ENCODE measurements at places on chromosomes 4 and X.
A peak's percentile ranks its signal among the peaks of the same experiment; 100 is the strongest.

GRCh38 chrX:274904-275475 is 6.2 kb upstream of the PLCXD1 start:
- DNase-seq, result no peak

- DNase-seq, result no peak
Measured at GRCh38 chr4:168833881-168834280, 176.2 kb downstream of the CBR4 start.

DNA sequence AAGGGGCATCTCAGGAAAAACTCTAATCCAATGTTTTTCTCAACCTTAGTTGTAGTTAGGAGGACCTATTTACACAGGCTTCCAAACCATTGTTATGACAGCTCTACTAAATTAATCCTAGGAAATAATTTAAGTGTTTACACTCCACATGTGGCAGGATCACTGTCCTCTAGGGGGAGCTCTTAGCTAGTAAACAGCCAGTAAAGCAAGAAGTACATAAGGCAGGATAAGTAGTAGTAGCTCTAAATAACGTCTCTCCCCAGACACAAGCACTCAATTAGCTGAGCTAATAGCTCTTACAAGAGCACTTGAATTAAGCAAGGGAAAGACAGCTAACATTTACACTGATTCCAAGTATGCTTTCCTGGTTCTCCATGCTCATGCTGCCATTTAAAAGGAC is 37.3 kb downstream of the NUDT11 start:
- peak; percentile 29 for DNase-seq

GRCh38 chrX:129769467-129770154 is 10.1 kb upstream of the SASH3 start:
- peak; percentile 87 for DNase-seq

DNA sequence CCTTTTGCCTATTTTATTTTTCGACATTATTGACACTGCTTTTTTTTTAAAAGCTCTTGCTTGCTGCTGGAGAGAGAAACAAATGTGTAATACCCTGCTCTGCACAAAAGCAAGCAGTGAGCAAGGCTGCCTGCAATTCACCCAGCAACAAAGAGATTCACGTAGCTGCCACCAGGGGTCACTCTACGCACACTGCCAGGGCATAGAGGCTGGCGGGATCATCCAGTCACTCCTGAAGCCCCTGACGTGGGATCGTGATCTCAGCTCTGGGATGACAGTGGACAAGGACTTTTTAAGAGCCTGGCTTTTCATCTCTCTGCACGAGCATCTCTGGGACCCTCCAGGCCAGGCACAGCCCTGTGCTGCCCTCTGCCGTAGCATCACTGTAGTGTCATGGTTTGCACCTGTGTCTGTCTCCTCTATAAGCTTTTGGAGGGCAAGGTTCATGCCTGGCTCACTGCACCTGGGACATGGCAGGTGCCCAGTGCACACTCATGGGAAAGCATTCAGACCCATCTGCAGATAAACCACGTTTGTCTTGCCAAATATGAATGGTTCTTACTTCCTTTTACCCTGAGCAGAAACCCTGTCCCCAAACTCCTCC is 19.8 kb downstream of the C4orf50 start:
- peak; percentile 60 for DNase-seq

GRCh38 chrX:132776486-132777210 is 181.8 kb downstream of the HS6ST2 start:
- DNase-seq, result no peak

GRCh38 chr4:85995361-85995760 is 364.5 kb downstream of the MAPK10 start:
- DNase-seq, result no peak

DNA sequence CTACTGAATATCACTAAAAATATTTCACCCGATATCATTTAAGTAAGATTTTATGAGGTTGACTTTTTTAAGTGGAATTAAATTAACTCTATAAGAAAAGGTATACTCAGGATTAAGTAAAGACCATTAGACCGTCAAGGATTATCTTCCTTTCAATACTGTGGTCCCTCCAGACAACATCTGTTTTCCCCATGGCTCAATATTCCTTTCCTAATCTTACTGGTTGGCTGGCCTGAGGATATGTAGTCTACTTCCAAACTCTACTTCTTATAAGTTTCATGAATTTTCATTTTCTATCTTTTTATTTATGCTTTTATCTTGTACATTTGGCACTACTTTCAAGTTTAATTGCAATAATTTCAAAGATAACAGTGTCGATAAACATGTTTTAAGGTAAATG is 725.4 kb downstream of the PCDH7 start:
- no peak for DNase-seq

DNA sequence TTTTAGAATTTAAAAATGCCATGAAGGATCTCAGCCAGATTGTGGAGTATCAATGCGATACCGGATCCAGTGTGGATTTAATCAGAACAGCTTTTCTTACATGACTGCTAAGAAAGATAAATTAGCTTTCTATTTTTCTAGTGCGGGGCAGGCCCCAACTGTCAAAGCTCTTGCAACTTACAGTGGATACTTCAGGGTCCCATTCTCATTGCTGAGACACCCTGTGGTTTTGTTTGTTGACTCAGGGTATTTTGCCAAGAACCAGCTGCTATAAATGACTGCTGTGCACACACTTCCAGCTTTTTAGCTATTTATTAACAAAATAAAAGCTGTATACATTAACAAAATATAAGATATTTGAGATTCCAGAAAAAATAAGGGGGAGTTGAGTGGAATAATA is 166.4 kb downstream of the DCLK2 start:
- DNase-seq, result no peak

DNA sequence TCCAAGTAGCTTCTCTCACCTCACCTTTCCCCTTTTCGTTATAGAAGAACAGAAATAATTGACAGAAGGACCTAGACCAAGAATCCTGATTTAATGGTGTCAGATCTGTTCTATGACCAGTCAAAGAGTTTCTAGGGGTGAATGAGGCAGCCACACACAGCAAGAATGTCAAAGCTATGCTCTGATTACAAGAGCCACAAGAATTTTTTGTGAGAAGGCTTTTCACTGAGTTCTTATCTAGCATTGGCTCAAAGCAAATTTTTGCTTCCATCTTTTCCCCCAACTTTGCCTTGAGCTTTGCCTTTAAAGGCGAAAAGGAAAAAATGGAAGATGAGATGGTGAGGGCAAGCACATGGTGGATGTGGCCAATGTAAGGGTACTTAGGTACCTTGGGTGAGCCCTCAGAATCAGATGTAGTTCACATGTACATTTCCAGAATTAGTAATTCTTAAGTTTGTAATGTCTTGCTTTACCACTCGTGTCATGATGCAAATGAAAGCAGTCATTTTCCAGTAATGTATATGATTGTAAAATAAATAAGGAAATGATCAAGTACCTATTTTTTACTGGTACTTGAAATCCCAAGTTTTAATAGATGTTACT is 23.5 kb downstream of the FMR1 start:
- no peak for DNase-seq

- DNase-seq, result no peak
Measured at GRCh38 chr4:148961526-148961925, 519.3 kb upstream of the NR3C2 start.

GRCh38 chrX:13029887-13030771 is 14.3 kb downstream of the FAM9C start:
- peak; percentile 26 for DNase-seq

- no peak for DNase-seq
Measured at GRCh38 chr4:156838761-156839160, 132.8 kb downstream of the PDGFC start.

DNA sequence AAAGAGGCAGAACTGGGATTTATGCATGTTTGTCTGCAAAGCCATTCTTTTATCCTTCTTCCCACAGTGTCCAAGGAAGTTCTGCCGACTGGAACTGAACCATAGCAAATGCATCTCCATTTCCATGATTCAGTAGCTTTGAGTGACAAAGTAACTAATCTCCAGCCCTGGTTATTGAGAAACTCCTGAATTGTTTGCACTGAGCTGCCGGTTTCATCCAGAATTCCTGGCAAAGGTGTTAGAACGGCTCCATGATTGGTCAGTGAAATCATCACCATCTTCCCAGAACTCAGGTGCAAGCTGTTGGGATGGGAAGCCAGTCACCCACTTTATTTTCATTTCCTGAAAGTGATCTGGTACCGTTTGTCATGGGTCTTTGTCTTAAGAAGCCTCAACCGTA is 47.0 kb upstream of the SLC34A2 start:
- DNase-seq, result no peak
